ENCODE measurements at places on chromosomes 3 and 15.

- no peak for DNase-seq
Measured at GRCh38 chr3:15220056-15220455, 14.0 kb downstream of the CAPN7 start.

- DNase-seq = no peak
Measured at GRCh38 chr3:28291577-28291976, 50.2 kb downstream of the CMC1 start.

GRCh38 chr3:105959851-105960250 lies 91.0 kb upstream of the CBLB start:
- no peak for DNase-seq

- no peak for DNase-seq
Measured at GRCh38 chr3:138314751-138315150, 14.9 kb downstream of the NME9 start.

DNA sequence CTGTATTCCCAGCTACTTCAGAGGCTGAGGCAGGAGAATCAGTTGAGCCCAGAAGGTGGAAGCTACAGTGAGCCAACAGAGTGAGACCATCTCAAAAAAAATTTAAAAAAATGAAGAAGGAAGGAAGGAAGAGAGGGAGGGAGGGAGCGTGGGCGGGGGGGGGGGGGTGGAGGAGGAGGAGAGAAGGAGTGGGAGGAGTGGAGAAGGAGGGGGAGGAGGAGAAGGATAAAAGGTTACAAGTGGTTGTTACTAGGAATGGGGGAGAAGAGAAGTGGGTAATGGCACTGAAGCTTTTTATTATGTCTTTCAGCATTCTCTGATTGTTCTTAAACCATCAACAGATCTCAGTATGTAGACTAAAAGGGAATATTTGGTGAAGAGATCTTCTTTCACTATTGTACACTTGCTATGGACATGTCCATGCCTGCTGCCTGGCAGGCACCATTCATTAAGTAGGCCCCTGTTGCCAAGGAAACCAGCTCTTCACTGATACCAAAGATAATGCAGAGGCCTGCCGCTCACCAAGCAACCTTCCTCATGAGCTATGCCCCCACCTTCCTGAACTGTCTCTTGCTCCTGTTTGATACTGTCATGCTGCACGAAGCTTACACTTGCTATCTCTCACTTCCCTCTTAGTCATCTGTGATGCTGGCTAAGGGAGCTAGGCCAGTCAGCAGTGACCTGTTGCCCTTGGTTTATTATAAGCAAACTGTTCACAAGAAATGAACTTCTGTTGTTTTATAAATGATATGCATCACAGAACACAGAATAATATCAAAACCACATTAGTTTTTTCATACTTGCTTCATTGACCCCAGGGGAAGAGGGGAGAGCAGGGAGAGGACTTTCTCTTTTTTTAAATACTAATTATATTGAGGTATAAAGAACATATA lies 23.1 kb downstream of the EPM2AIP1 start:
- DNase-seq = peak; percentile 65
